ENCODE measurements at places on chromosomes 6 and 20.

GRCh38 chr20:56414842-56415765 is 3.0 kb downstream of the CASS4 start:
- DNase-seq: no peak

GRCh38 chr6:112307707-112308106 is 39.4 kb upstream of the RFPL4B start:
- DNase-seq: no peak

GRCh38 chr20:11045412-11046175 is 371.8 kb upstream of the JAG1 start:
- no peak for DNase-seq

- DNase-seq: no peak
Observed at GRCh38 chr20:57656252-57656820, 36.1 kb upstream of the ZBP1 start.

DNA sequence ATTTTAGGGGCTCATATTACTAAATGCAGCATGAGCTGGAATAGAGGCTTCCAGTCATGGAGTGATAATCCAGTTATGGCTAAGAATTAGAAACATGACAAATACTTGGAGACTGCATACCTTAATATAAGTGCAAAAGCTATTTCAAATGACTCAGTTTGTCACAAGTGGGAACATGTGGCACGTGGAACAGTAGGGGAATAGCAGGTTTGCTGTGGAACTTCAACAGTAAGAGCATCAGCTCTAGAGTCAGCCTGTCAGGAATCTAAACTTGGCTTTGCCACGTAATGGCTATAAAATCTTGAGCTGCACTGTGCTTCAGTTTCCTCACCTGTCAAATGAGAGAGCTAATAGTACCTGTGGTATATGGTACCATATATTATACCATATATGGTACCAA is 62.1 kb downstream of the HTR1B start:
- DNase-seq: no peak

DNA sequence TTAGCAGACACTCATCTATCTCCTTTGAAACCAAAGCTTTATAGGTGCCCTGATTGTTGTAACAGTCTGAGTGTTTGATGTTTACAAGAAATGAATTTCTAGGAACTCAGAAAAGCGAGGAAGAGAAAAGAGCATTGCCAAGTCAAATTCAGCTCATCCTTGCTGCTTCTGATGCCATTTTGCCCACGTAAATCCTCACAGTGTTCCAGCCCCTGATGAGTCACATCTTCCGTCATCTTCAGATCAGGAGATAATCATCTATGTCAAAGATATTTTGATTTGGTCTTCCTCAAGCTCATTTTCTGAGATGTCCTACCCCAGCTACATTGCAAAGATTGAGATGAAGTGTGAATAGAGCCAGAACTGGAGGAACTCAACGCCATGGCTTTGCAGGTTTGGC is 426.2 kb downstream of the BMP2 start:
- no peak for DNase-seq

GRCh38 chr20:9458138-9458796 is 56.1 kb upstream of the LAMP5 start:
- no peak for DNase-seq

- no peak for DNase-seq
Observed at GRCh38 chr20:58876437-58876836, 23.9 kb downstream of the GNAS start.

- DNase-seq: no peak
Observed at GRCh38 chr6:101462576-101462975, 69.1 kb downstream of the GRIK2 start.

DNA sequence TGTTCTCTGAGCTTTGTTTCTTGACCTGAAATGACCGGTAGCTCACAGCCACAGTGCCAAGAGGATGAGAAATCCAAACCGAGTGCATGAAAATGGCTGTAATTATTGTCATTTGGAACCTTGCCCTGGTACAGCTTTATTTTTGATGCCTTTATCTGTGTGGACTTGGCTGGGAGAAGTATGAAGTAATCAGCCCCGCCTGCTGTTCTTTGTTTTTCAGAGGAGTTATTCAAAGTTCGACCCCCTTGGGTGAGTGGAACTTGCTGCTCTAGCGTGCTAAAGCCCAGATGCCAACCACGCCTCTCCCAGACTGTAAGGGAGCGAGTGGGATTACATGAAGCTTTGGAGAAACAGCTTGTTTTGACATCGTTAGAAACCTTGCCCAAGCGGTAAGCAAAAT is 48.3 kb downstream of the ECT2L start:
- DNase-seq: peak; percentile 18

GRCh38 chr6:12324748-12325147 is 34.6 kb downstream of the EDN1 start:
- DNase-seq: no peak

GRCh38 chr6:23940466-23940865 is 185.5 kb upstream of the NRSN1 start:
- no peak for DNase-seq

- no peak for DNase-seq
Observed at GRCh38 chr6:149049230-149049629, 268.3 kb upstream of the TAB2 start.

DNA sequence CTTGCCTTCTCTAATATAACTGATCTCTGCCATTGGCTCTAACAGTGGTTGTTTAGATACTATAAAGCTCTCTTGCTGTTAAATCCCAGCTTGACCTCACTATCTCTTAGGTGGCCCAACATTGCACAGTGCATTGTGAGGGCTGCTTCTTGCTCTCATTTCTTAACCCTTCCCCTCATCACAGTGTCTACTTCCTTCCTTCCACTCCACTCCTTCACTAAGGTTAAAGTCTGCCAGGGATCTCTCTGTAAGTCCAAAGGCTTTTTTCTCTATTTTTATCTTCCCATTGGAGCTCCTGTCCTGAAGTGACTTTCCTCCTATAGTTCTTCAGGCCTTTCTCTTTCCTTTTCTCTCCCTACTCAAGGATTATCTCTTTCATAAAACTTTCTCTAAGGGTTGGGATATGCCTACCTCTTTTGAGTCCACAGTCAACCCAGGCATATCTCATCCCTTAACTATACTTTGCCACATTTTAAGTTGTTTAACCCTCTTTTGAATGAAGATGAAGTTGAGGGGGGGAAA is 4.0 kb upstream of the TBC1D22B start:
- no peak for DNase-seq

- no peak for DNase-seq
Observed at GRCh38 chr20:7410150-7410549, 530.1 kb downstream of the HAO1 start.

DNA sequence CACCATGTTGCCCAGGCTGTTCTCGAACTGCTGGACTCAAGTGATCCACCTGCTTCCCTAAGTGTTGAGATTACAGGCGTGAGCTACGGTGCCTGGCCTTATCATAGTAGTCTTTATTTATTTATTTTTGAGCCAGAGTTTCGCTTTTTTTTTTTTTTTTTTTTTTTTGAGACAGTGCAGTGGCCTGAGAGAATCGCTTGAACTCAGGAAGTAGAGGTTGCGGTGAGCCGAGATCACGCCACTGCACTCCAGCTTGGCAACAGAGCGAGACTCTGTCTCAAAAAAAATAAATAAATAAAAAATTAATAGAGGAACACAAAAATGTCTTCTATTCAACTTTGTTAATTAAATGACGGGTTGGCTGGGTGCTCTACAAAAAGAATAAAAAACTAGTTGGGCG is 12.9 kb downstream of the MAPRE1 start:
- DNase-seq: no peak

DNA sequence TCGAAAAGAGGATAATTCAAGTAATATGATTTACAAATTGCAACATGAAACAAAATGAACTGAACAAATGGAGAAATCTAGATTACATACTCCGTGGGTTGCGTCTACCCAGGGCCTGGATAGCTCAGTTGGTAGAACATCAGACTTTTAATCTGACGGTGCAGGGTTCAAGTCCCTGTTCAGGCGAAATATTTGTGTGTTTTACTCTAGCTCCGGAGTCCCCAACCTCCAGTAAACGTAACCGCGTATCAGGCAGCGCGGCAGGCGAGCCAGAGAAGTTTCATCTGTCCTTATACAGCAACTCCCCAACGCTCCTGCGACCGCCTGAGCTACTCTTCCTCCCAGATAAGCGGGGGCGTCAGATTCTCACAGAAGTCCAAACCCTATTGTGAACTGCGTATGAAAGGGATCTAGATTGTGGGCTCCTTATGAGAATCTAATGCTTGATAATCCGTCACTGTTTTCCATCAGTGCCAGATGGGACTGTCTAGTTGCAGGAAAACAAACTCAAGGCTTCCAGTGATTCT is 176.1 kb downstream of the TRIM27 start:
- DNase-seq: no peak

DNA sequence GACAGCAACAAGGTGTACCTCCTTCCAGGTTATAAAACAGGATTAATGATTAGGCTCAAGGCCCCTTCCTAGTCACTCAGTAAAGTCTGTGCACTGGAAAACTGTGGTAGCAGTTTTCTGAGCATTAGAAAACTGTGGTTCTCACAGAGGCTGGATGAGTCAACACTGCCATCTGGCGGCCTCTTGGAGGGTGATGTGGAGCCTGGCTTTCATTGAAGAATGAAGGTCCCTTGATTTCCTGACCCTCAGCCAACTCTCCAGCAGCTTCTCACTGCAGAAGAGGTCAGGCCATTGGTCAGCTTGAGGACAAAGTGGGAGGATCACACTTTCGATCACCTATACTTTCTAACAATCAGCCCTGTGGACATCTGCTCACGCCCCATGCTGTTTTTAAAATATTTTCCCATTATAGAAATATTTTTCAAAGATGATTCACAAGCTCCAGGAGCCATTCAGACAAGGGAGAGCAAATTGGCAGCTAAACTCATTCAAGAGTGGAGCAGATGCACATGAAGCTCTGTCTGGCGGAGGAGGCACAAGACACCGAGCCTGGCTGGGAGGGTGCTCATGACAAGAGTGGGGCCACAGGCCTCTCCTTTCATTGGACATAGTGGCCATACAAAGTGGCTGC is 23.2 kb downstream of the PSMB1 start:
- DNase-seq: peak; percentile 5

DNA sequence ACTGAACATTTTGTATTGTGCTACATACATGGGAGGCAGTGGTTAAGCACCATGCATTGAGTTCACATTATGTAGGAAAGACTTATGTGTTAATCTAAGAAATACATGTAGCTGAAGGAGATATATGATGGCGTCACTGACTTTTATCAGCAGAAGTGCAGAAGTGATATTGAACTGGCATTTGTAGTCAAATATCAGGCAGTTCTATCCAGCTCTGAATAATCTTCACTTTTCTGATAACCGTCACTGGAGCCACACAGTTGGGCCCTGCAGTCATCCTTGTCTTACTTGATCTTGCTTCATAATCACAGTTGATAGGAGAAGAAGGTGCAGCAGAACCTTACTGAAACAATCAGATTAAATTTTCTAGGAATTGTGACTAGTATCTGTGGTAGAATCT is 26.4 kb downstream of the CRISP1 start:
- DNase-seq: no peak

GRCh38 chr20:19508449-19508848 is 249.6 kb upstream of the RIN2 start:
- no peak for DNase-seq

GRCh38 chr6:167211295-167211648 is 53.5 kb upstream of the GPR31 start:
- DNase-seq: no peak
